ENCODE measurements at places on chromosomes 2 and 18.

DNA sequence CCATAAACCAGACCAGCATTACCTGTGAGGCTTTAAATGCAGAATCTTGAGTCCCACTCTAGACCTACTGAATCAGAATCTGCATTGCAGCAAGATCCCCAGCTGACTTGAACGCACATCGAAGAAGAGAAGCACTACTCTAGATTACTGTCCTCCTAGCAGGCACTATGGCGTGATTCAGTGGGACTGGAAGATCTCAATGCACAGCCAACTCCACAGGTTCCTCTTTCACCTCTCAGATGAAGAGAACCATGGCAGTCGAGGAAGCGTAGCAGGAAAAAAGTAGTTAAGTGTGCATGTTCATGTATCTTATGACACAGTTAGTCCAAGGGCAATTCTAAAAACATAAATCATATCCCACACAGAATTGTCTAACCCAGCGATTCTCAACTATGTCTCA is 97.4 kb downstream of the STK39 start:
- DNase-seq = no peak

DNA sequence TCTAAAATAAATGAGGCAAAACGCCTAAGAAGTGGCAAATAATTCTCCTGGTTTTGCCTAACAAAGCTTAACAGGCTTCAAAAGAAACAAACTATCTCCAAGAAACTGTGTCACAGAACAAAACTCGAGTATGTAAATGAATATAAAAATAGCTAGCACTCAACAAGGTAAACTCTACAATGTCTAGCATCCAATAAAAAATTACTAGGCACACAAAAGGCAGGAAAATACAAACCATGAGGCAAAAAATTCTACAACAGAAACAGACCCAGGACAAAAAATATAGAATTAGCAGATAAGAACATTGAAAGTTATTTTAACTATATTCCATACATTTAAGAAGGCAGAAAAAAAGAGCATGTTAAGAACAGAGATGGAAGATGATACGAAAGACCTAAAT is 16.8 kb downstream of the PPP4R1 start:
- DNase-seq = no peak

DNA sequence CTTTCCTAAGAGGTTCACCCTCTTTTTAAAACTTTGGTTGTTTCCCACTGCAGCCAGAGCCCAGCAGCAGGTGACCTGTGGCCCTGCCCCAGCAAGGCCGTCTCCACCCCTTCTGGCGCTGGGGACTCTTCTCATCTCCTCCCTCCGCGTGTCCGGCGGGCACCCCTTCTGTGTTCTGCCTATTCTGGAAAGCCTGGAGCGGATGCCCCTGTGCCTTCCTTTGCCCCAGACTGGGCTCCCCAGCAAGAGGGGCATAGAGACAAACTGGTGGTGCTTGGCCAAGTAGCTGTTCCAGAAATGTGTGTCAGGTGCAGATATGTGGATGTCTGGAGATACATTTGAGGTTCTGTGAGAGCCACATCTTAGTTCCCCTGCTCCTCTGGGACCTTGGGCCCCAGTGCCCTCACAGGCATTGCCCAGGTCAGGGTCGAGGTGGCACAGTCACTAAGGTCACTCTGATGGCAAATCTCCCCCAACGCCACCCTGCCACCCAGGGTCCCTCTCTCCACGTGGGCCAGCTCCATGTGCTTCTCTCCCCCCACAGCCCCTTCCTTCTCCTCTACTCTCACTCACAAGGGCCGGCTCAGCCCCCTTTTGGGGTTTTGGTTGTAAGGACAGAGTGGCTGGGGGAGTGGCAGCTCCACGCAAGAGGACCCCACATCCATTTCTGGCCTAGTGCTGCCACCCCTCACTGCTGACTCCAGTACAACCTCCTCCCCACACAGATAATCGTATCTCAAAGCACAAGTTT is 35.5 kb upstream of the TAF1B start:
- DNase-seq = no peak

- DNase-seq = peak; percentile 65
These were observed 349.1 kb downstream of the ANAPC1 start for GRCh38 chr2:111534910-111535352.

- no peak for DNase-seq
These were observed 78.3 kb downstream of the MBP start for GRCh38 chr18:77054288-77054605.

GRCh38 chr2:196555726-196556125 is 83.8 kb upstream of the CCDC150 start:
- DNase-seq = no peak

GRCh38 chr2:55420871-55421270 is 1.2 kb upstream of the CCDC88A start:
- DNase-seq = no peak

DNA sequence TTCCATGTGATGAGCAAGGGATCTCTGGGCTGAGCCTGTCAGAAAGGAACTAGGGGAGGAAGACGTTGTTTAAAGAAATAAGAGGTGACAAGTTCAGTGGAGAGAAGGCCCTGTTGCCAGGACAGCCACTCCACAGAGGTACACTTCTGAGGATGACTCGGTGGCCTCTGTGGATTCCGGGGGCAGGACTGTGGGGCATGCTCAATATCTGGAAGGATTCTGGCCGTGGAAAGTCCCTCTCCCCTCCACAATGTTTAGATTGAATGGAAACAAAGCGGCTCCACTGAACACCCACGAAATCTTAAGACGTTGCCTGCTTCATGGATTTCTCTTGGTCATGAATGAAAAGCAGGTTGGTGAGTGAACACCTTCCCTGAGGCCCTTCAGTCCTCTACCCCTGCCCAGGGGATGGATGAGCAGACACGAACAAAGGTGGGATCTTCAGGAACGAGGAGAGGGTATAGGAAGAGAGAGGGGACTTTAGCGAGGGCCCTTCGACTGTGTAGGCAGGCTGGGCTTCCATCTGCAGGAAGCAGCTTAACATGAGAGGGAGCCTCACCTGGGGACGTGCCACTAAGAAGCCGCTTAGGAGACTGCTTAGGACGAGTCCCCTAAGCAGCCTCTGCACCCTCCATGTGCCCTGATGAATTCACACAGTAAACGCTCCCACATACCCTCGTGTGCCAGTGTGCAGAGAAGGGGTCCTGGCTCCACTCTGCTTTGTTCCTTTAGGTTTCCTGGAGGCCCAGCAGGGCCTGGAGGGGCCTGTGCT is 1.9 kb downstream of the NTSR2 start:
- DNase-seq = no peak

DNA sequence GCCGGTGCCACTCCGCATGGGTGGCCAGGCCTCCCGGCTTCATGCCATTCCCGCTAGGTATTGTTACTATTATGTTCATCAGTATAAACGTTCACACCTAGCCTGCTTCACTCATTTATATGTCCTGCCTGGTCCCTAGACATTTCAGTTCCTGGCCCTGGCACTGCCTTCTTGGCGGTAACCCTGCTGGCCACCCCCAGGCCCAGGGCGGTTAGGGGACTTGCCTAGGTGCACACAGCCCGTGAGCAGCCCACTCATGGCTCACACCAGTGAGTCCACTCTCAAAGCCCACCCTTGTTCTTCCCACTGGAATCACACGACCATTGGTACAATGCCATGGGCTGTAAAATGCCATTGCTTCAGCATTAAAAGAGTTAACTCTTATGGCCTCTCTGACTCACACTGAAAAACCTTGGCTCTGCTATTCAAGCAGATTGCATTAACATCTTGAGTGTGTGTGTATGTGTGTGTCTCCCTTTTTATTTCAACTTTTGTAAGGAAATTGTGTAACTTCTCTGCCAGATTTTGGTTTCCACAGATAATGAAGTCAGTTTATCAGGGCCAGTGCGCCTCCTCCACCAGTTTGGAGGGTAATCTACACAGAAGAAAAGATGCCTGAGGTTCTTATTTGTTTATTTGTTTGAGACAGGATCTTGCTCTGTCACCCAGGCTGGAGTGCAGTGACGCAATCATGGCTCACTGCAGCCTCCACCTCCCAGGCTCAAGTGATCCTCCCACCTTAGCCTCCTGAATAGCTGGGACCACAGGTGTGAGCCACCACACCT is 74.2 kb downstream of the RAB31 start:
- DNase-seq = peak; percentile 81

- no peak for DNase-seq
These were observed 3.1 kb upstream of the CPO start for GRCh38 chr2:206935991-206936842.

DNA sequence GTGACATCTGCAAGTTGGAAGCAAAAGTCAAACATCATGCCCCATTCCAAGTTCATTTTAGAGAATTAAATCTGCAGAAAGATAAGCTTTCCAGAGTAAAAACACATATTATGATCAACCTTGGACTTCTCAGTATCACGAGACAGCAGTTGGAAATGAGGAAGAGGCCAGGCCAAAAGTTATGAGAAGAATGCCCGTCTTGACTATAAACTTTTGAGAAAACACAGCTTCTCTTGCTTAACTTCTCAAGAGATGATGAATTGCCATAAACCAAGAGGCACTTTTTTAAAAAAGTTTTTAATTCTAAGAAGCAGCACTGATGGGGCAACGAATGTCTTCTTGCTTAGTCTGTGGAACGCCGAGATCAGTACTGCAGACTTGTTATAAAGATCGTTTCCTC is 52.6 kb upstream of the NFU1 start:
- no peak for DNase-seq

- no peak for DNase-seq
These were observed 35.6 kb downstream of the PIGN start for GRCh38 chr18:62151068-62151771.

- DNase-seq = no peak
These were observed 1.7 kb upstream of the GMPPA start for GRCh38 chr2:219496825-219497494.

GRCh38 chr18:61876899-61877298 is 15.9 kb downstream of the RNF152 start:
- no peak for DNase-seq

- no peak for DNase-seq
These were observed 75.7 kb upstream of the DAPL1 start for GRCh38 chr2:158719403-158719802.

DNA sequence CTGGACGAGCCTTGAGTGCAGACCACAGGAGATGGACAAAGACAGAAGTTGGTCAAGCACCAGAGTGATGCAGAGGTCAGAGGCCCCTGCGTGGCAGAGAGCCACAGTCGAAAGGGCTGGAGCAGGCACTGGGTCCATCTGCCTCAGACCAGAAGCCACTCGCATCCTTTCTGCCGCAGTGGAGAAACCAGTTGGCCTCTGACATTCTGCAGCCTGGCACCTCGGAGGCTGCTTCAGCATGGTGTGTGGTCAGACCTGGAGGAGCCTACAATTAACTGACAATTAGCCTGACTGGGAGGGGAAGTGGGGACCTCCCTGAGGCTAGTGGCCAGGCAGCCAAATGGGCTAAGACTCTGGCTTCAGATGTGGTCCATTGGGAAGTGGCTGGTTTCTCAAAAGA is 111.1 kb downstream of the SGPP2 start:
- no peak for DNase-seq

GRCh38 chr2:176285321-176285720 is 16.1 kb downstream of the MTX2 start:
- DNase-seq = peak; percentile 75

DNA sequence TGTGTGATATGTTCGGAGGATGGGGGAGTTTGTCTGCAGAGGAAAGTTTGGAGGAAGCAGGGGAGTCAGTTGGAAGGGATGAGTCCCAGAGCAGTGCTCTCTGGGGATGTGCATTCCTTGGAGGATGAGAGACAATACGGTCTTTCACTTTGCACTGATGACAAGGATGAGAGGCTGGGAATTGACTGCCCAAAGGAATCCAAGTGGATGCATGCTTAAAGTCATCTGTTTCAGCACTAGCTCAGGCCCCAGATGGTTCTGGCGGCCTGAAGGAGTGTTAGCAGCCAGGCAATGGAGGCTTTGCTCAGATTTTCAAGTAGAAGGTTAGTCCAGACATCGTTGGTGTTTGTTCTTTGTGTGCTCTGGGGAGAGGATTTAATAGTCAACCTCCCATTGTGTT is 100.2 kb downstream of the CRIM1 start:
- peak; percentile 86 for DNase-seq

DNA sequence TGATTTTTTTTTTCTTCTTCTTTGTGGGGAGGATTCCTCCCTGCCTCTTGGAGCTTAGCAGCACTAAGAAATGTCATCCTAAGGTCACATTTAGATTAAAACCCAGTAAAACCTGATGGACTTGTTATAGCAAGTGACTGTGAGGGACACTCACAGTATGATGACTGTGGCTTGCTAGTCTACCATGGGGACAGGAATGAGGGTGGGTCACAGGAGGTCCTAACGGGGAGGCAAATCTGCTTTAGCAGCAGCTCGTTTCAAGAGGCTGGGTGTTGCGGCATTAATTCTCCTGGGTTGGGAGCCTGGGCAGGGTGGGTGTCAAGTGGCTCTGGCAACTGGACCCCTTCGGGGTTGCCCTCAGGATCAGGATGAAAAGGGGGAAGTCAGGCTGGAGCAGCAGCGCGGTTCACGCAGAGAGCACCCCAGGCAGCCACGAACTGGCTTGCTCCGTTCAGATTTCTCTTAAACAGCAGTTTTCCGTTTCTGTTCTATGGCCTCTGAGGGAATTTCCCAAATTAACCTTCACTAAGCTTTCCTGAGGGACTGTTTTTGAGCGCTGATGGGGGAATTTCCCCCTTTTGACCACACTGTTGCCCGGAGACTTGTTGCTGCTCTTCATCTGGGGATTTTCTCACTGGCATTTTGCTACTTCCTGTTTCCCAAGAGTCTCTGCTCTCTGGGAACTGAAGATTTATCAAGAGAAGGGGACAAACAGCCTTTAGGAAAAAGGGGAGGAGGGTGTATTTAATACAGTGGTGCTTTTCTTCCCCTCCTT is 59.8 kb upstream of the PELI1 start:
- DNase-seq = peak; percentile 60
